MM.1S (cell line): ENCODE measurements at places on chromosomes 7 and 10.

DNA sequence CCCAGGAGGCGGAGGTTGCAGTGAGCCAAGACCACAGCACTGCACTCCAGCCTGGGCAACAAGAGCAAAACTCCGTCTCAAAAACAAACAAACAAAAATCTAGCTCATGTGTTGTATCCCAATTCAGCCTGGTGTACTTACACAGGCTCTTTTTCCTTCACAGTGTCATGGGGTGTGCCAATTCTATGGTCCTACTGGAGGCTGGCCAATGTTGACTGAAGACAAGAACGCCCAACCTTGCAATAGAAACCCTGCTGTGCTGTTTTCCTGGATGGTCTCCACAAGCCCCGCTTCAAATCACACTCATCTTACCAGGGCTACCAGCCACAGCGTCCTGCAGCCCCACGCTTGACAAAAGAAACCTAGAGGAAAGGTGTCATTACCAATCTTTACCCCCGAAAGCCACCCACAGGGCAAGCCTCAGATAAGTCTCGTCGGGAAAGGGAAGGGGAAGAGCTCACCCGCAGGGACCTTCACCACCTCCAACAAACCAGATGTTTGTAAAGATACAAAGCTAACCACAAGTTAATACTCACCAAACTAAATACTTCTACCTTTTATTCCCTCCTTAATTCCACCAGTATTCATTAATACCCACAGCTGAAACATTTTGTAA lies 64.8 kb downstream of the TNS3 start:
- no peak for DNase-seq

- no peak for DNase-seq
These were observed 291.4 kb downstream of the USP6NL start for GRCh38 chr10:11319990-11320602.

DNA sequence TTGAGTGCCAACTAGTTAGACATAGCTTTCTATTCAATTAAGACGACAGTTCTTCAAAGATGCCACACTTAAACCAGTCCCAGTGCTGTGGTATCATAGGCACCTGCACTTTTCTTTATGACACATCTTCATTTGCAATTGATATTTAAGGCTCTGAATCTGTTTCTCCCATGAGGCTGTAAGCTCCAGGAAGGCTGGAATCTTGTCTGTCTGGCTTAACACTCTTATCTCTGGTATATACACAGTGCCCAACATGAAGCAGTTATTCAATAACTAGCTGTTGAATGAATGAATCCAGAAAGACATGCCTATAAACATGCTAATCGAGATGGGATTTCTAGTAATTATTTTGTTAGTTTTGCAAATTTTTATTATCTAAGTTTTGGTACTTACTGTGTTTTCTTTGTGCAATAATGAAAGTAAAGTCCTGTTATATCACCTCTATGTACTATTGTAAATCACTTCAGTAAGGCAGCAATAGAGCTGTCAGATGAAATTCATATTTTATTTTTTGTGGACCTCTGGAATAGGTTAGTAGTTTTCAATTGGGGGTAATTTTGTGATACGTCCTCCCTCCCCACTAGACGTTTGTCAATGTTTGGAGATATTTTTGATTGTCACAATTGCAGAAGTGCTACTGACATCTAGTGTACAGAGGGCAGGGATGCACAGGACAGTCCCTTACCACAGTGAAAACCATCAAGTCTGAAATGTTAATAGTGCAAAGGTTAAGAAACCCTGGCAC lies 51.3 kb upstream of the STEAP4 start:
- DNase-seq = peak; percentile 40

- DNase-seq = no peak
These were observed 393 bp upstream of the DNAJC1 start for GRCh38 chr10:22003964-22004281.

- DNase-seq = no peak
These were observed 11.7 kb upstream of the CALML3 start for GRCh38 chr10:5512881-5513612.

GRCh38 chr10:49151025-49151445 lies 17.2 kb upstream of the FAM170B start:
- DNase-seq = peak; percentile 9

GRCh38 chr10:116716381-116716780 lies 26.0 kb downstream of the HSPA12A start:
- DNase-seq = no peak

DNA sequence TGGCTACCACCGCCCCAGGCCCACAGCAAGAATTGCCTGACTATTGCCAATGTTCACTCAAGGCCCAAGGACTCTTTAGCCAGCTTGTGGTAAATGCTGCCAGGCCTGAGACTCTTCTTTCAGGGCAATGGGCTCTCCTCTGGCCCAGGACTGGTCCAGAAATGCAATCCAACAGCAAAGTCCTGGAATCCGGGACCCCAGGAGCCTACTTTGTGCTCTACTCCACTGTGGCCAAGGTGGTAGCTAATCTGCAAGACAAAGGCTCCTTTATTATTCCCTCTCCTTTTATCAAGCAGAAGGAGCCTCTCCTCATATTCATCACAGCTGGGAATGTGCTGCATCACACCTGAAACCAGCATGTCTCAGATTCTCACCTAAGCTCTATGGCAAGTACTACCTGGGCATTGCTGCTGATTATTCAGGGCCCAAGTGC lies 107.6 kb upstream of the PRSS58 start:
- no peak for DNase-seq

DNA sequence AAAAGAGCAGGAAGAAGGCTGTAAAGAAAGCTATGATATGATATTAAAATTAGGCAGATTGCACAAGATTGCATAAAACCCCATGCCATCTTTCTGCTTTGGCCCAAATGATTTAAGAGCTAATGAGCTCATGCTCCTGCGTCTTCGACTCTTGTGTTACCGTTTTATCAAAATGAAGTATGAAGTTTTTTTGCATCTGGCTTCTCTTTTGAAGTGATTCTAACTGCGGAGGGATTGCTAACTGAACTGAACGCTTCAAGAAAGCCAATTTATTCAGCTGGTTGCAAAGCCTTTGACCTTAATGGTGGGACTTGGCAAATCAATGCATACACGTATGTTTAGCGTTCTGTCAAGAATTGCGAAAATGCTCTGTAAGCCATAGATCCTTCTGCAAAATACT lies 282.9 kb downstream of the TWIST1 start:
- DNase-seq = no peak

DNA sequence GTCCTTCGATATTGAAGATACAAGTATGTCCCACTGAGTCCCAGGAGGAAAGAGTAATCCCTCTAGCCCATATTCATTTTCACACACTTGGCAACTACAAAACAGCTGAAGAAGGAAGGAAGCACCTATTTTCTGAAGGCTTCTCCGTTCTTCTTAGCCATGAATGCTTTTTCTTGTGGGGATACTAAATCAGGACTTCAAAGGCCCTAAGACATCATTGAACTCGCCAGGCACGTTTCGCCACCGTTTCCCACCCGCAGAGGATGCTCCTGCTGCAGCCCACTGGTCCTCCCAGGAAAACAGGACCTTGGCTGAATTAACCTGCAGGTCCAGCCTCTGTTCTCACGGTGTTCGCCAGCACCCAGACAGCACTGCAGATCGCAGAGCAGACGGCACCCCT lies 561.5 kb downstream of the DNAJB6 start:
- no peak for DNase-seq

DNA sequence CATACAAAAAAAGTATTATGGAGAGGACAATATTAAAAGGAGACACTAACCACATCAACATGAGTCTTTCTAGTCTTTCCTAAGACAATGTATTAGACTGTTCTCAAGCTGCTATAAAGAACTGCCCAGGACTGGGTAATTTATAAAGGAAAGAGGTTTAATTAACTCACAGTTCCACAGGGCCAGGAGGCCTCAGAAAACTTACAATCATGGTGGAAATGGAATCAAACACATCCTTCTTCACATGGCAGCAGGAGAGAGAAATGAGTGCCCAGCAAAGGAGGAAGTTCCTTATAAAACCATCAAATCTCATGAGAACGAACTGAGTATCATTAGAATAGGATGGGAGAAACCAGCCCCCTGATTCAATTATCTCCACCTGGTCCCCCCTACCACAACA lies 25.7 kb downstream of the CACNA2D1 start:
- no peak for DNase-seq

- DNase-seq = no peak
These were observed 14.3 kb downstream of the CALML3 start for GRCh38 chr10:5538892-5539651.

- no peak for DNase-seq
These were observed 108.1 kb downstream of the SNX10 start for GRCh38 chr7:26399736-26400135.

GRCh38 chr7:88301924-88302323 lies 4.8 kb downstream of the STEAP4 start:
- no peak for DNase-seq

GRCh38 chr10:90484518-90484917 lies 373.3 kb downstream of the HTR7 start:
- DNase-seq = no peak

GRCh38 chr7:128323040-128323439 lies 20.7 kb downstream of the RBM28 start:
- no peak for DNase-seq

DNA sequence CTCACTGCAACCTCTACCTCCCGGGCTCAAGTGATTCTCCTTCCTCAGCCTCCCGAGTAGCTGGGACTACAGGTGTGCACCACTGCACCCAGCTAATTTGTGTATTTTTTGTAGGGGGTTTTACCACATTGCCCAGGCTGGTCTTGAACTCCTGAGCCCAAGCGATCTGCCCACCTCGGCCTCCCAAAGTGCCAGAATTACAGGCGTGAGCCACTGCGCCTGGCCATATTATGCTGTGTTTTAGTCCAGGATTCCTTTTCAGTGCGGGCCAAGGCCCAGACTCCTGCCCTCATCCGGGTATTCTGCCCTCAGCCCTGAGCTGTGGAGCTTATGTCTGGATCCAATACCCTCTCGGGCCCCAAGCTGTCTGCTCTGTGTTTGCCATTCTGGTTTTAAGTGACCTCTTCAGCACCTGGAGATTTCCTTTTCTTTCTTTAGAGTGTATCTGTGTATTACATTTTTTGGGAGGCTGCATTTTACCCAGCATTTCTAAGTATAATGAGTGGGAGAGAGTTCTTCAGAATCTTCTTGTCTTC lies 114.9 kb downstream of the BUB3 start:
- DNase-seq = no peak

GRCh38 chr10:50417886-50418830 lies 166.8 kb upstream of the ASAH2 start:
- DNase-seq = no peak

- DNase-seq = no peak
These were observed 123.0 kb upstream of the FGFR2 start for GRCh38 chr10:121721257-121721656.

DNA sequence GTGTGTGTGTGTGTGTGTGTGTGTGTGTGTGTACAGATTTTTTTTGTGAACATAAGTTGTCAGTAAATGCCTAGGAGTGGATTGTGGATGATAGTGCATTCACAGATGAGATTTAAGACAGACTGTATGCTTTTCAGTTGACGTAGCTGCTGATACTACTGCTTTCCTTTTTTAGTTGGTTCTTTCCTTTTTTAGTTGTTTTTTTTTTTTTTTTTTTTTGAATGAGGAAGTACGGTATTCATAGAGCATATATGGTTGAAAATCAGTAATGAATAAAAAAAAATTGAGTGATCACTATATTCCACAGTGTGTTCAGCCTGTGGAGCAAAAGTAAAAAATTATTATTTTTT lies 80.5 kb downstream of the RBM33 start:
- no peak for DNase-seq

GRCh38 chr10:104122225-104123107 lies 495 bp downstream of the SFR1 start:
- peak; percentile 44 for DNase-seq

DNA sequence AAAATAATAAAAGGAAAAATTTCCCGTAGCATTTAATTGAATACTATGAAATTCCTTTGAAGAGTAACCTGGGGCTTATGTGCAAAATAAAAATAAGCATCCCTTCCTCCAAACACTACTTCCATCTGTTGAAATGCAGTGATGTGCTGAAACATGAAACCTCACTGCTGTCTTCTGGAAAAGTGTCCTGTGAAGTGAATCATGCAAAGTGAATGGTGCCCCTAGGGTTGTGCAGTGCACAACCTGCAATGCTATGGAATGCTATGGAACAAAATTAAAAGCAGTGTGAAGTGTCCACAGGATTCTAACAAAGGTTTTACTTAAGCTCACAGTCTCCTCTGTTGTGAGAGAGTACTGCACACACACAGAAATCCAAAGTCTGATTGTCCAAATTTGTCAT lies 480.9 kb downstream of the ETV1 start:
- no peak for DNase-seq

DNA sequence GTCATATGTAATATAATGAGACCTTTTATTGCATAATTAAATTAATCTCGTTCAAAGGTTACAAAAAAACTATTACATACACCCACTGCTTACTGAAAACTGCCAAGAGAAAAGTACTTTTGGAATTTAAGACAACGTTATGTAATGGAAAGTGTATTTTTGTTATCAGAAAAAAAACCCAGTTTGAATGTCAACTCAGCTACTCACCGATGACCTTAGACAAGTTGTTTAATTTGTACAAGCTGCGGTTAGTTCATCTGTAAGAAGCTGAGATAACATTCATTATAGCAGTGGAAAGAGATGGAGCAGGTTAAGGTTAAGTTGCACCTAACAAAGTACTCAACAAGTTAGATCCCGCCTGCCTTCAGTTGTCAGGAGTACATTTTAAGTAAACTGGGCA lies 1.1 kb downstream of the PSMA2 start:
- DNase-seq = no peak

DNA sequence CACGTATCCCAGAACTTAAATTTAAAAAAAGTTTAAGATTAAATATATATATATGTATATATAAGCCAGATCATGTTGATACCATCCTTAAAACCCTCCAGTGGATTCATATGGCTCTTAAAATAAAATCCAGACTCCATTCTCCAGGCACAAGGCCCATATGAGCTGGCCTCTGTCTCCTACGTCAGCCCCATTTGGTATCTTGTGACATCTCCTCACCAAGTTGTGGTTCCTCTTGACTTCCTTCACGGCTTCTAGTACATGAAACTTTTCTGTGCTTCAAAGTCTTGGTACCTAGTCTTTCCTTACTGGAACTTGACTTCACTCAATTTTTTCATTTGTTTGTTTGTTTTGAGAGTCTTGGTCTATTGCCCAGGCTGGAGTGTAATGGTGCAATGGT lies 61.3 kb downstream of the PRLHR start:
- DNase-seq = no peak

GRCh38 chr10:37478381-37478780 lies 353.0 kb downstream of the ANKRD30A start:
- no peak for DNase-seq

DNA sequence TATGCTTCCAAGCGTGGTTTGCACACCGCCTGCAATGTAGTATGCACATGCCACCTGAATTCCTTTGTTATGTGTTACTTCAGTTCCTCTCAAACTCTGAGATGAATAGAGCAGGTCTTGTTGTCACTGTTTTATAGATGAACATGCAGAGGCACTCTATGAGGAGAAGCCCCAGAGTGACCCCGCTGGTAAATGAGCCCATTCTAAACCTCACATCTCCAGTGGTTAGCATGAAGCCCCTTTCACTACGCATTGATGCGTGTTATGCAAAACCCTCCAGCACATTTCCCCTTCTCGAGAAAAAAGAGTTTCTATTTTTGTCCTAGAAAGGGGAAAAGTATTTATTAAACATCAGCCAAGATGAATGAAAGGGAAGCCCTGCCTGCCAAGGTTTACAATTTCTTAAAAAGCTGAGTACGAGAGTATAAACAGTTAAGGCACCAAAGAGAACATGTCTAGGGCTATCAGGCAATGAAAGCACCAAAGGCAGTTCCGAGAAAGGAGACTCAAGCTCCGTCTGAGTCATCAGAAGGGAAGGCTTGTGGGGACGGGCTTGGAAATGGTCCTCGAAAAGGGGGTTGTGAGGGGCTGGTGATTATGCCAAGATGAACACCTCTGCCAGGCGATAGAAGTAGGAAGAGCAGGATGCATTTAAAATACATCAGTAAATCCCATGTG lies 58.7 kb upstream of the PFKP start:
- DNase-seq = no peak

- no peak for DNase-seq
These were observed 161.9 kb upstream of the WNT16 start for GRCh38 chr7:121166916-121167315.
